ENCODE measurements at places on chromosomes 11 and 22. TPM values are rescaled to one million over a fixed set of nuclear protein-coding genes. Genes with fewer than 3 reads are reported as not detected.

OR4A16 gene
- total RNA-seq: not detected

UBQLNL gene
- 0.53 TPM for total RNA-seq

MISFA gene
- 4.1 TPM for total RNA-seq

TEX12 gene
- not detected for total RNA-seq

XKR3 gene
- total RNA-seq: not detected

GDPD4 gene
- total RNA-seq: not detected

PLAAT5 gene
- 9.8 TPM for total RNA-seq

TRIM6 gene
- 1.4 TPM for total RNA-seq

GRM5 gene
- total RNA-seq: not detected

FJX1 gene
- 2.6 TPM for total RNA-seq

OR4D10 gene
- not detected for total RNA-seq

BAIAP2L2 gene
- total RNA-seq: 0.95 TPM
